Upper lobe of left lung (tissue), 6 donors: ENCODE measurements at places on chromosomes 16 and 17. TPM values are rescaled to one million over a fixed set of nuclear protein-coding genes. Genes with fewer than 3 reads are reported as not detected.

EEF2K gene
- total RNA-seq: 34.3 TPM

ICAM2 gene
- total RNA-seq: 53.1 TPM

CTRB2 gene
- total RNA-seq: 15.9 TPM

KRTAP1-3 gene
- total RNA-seq: not detected

CD300LB gene
- 2.1 TPM for total RNA-seq

TMEM238L gene
- total RNA-seq: not detected

CDK3 gene
- total RNA-seq: 5.8 TPM

MYH13 gene
- total RNA-seq: not detected

NUP88 gene
- total RNA-seq: 40.4 TPM

IL4R gene
- total RNA-seq: 121 TPM

QPRT gene
- total RNA-seq: 12.2 TPM

GPR142 gene
- not detected for total RNA-seq
